Stimulated activated CD4-positive, alpha-beta T cell treated with anti-CD3 and anti-CD28 coated beads, Interleukin-12 subunit alpha, Interleukin-12 subunit beta, amount 100 ng/mL, for 24 hours (primary cell): ENCODE measurements at places on chromosomes 4 and X.

GRCh38 chr4:48570646-48571220, 80.7 kb downstream of the ZAR1 start:
- DNase-seq = no peak

GRCh38 chr4:53040851-53041250, 178.7 kb downstream of the RASL11B start:
- DNase-seq = no peak

DNA sequence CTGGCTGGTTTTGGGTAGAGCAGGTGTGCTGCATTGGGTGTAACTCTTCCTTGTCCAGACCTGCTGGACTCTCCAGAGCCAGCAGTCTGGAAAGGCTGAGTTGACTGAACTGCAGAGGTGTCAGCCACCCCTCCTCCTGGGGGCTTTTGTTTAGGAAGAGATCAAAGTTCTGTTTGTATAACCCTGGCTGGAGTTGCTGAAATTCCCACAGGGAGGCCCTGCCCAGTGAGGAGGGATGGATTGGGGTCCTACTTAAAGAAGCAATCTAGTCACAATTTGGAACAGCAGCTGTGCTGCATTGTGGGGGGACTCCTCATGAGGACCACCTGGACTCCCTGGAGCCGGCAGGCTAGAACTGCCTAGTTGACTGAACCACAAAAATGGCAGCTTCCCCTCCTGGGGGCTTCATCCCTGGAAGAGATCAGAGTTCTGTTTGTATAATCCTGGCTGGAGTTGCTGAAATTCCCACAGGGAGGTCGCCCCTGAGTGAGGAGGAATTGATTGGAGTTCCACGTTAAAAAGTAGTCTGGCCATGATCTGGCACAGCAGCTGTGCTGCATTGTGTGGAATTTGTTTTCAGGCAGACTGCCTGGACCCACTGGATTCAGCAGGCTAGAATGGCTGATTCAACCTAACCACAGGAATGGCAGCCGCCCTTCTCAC, 264.9 kb upstream of the ZC4H2 start:
- no peak for DNase-seq

DNA sequence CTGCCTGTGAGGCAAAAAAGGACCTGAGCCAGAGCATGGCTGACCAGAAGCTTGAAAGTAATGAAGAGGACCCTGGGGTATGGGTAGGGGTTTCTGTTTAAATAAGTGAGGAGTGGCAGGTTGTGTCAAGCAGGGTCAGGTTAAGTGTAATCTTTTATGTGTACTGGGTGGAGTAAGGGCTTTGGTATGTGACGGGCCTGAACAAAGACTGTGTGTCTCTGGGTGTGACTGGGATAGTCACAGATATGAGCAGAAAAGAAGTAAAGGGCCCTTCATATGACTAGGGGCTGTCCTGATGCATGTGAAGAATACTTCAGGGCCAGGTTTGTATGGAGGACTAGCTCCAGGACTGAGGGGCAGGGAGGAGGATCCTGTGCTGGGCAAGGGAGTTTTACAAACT, 82.4 kb downstream of the ITIH6 start:
- no peak for DNase-seq

DNA sequence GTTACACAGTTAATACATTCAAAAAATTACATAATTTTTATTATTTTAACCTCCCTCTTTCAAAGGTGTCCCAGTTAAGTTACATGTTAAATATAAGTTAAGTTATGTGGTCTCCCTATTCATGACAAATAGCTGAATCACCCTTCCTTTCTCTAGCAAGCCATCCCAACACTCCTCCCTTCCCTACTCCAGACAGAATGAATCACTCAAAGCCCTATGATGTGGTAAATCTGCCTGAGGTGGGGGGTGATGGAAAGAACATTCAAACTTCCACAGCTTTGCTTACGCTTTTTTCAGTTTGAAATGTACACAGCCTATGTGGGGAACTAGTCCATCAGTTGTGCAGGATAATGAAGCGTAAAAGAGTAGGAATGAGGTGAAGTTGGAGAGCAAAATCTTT, 90.2 kb downstream of the CXCL13 start:
- DNase-seq = no peak

DNA sequence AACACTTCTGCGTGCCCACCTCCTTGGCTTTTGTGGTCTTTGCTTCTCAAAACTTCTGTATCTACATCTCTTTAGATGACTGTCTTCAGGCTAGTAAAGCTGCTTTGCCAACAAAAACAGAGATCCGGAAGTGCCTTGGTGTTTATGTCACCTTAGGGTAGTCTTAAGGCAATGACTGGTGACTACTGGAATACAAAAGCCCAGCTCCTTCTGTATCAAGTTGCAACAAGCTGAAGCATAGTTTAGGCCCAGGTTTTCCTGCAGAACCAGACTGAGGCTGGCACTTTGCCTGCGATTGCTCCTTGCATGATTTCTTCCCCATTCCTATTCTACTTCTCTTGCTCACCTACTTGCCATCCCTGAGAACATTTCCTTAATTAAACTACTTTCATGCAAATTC, 333.8 kb downstream of the DMD start:
- no peak for DNase-seq

GRCh38 chr4:166531703-166532102, 658.7 kb downstream of the TLL1 start:
- DNase-seq = no peak

DNA sequence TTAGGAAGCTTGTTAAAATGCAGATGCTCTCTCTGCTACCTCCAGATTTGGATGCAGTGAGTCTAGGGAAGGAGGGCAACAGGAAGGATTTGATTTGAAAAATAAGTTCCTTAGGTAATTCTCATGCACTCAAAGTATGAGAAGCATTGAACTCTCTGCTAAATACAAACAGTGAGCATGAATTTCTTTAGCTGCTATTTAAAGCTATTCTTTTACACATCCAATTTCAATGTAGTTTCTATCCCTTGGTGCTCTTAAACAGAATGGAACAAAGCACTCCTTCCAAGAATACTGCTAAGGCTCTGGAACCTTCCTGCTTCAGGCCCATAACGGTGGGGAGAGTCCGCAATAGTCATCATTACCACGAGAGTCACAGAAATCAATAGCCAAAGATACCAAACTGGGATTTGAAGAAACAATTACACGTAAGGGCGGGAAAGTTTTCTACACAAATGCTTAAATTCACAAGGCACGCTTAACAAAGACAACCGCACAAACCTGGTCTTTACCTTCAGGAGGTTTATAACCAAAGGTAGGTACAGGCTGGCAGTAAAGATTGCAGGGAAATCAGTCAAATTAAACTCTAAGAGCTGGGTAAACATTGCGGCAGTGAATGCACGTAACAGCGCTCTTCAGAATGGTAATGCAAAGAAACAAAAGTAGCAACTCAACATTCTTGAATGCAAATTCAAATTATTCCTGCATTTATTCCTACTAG, 123.2 kb upstream of the NAP1L5 start:
- DNase-seq = no peak

DNA sequence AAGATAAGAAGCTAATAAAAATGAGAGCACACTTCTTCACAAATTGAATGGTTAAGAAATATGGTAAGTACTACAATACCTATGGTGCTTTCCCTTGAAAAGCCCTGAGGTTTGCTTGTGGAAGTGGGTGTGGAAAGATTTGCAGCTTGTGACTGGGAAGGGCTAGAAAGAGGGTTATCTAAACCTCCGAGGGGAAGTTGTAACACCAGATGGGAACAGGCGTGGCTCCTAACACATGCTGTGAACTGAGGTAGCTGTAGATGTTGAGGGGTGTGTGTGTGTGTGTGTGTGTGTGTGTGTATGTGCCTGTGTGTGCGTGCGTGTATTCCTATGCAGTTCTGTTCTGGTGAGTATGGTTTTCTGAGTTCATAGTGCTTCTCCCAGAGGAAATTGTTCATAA, 21.5 kb downstream of the FRMPD4 start:
- DNase-seq = no peak

- no peak for DNase-seq
Observed at GRCh38 chr4:143338313-143338712, 1.6 kb downstream of the GAB1 start.

DNA sequence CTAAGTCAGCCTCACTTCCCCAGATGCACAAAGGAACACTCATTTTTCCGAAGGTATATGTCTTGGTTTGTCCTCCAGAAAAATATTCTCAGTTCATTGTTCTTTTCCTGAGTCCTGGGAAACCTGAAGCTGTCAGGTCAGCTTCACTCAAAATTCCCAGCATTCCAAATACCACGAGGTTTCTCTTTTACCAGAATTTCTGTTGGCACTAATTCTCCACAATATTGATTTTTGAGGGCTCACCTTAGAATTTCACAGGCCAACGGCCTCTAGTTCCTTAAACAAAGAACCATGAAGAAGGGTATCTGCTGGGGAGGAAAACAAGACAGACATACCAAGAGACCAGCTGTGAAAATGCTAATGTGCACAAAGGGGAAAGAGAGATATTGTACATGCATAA, 8.0 kb upstream of the MAGEB5 start:
- no peak for DNase-seq
